ENCODE measurements at places on chromosomes 1 and 21.

DNA sequence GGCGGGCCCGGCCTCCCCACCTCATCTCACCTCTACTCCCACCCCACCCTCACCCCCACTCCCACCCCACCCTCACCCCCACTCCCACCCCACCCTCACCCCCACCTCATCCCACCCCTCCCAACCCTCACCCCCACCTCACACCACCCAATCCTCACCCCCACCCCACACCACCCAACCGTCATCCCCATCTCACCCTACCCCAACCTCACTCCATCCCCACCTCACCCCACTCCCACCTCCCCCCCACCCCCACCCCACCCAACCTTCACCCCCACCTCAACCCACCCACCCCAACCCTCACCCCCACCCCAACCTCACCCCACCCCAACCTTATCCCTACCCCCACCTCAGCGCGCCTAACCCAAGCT is 13.4 kb downstream of the A3GALT2 start:
- no peak for DNase-seq

- DNase-seq: no peak
Observed at GRCh38 chr1:67947114-67947513, 103.3 kb downstream of the DIRAS3 start.

- no peak for DNase-seq
Observed at GRCh38 chr1:153262070-153262366, 2.5 kb downstream of the LORICRIN start.

DNA sequence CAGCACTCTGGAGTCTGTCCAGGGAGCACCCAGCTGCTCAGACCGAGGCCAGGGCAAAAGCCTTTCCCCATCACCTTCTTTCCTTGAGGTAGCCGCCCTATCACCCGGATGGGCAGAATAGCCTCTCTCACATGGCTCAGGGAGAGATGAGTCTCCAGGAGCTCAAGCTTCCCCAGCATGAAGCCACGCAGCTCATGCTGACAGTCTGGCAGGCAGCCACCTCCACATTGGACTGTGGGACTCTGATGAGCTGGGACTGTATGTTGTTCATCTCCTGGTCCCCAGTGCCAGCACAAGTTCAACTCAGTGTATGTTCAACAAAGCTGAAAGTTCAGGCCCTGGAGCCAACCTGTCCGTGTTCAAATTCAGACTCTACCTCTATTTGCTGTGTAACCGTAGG is 75.2 kb upstream of the ZC3H12A start:
- DNase-seq: no peak

GRCh38 chr1:220300442-220301121 is 28.3 kb upstream of the RAB3GAP2 start:
- DNase-seq: no peak

DNA sequence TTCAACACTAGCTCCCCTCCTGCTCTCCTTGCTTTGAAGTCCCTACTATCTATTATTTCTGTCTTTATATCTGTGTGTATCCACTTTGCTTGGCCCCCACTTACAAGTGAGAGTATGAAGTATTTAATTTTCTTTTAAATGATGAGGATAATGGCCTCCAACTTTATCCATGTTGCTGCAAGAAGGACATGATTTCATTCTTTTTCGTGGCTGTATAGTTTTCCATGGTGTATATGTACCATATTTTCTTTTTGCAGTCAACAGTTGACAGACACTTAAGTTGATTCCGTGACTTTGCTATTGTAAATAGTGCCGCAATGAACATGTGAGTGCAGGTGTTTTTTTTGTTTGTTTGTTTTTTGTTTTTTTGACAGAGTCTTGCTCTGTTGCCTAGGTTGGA is 365.6 kb downstream of the ZP4 start:
- DNase-seq: no peak

DNA sequence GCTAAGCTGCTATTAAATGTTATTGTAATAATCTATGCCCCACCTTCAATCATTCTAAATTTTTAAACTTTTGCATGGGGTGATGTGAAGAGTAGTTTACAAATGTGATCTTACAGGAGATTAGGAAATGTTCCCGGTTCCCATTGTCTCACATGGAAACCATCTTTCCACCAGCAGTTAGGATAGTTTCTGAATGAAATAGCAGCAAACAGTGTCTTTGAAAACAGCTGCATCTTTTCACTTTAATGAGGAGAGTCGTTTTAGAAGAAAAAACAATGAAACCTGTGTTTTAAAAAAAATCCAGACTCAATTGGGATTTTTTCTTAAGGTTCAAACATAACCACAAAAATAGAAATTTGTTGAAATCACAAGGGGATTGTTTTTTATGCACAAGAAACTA is 134.2 kb downstream of the TLR5 start:
- DNase-seq: no peak

GRCh38 chr21:41931041-41931451 is 22.8 kb downstream of the C2CD2 start:
- DNase-seq: no peak

- DNase-seq: no peak
Observed at GRCh38 chr1:40986328-40986783, 6.9 kb downstream of the CTPS1 start.

DNA sequence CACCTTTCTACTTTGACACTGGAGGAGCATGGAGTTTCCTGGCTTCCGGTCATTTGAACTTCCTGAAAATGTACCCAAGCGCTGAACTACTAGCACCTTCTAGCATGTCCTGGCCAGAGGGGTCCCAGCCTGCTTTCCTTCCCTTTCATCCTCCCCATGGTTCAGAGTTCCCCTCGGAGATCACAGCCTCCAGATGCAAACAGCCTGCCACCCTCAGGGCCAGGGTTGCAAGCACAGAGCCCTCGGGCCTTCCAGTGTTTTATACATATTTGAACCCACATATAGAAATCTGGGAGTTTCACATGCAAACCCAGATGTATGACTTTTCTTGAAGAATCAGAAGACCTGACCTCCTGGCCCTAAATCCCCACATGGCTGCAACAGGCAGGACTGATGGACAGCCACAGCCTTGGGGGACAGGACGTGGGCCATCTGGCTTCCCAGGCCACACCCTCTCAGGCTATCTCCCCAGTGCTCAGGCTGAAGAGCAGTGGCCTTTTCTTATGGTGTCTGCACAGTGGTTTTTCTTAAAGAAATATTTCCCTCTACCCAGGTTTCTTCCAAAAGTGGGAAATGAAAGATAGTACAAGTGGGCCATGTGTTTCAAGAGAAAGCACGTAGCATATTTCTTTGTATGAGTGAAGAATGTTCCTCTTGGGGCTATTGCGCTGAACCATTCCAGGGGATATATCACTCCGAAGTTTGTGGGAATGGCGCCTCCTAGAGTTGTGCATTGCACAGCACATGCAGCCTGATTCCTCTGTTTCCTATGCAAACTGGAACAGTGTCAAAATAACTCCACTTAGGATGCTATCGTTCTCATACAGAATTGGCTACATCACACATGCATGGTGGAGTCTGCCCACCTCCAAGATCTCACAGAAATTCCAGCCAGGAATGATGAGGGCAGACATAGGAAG is 232.0 kb upstream of the VAMP3 start:
- no peak for DNase-seq

- DNase-seq: no peak
Observed at GRCh38 chr1:75613916-75614315, 3.0 kb upstream of the SLC44A5 start.

GRCh38 chr1:206808615-206809014 is 36.3 kb upstream of the IL10 start:
- no peak for DNase-seq

DNA sequence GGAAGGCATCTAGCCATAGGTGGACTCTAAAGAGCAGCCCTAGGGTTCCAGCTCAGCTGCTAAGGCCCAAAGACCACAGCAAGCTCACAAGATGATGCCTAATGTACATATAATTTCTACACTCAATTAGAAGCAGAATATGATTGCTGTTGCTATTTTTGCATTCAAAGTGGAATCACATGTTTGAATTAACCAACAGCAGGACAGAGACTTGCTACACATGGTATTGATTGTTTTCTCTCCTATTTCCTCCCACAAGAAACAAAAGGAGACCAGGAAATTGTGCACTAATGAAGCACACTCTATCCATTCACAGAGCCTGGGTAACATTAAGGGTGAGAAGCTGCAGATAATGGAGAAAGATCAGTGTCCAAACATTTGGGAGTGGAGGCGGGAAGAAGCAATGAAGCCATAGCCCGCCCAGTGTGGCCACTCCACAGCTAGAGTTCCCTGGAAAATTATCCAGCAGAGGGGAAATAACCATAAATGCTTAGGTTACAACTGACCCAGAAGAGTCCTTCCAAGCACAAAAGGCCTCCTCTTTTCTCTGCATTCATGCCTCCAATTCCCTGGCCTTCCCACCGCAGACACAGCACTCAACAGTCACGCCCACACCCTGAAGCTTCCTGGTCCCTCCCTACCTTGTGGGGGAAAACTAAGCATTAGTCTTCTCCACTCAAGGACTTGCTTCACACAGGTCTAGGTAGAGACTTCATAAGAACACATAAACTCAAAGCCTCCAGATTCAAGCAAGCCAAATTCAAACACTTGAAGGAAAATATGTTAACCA is 7.5 kb downstream of the CNN3 start:
- no peak for DNase-seq

DNA sequence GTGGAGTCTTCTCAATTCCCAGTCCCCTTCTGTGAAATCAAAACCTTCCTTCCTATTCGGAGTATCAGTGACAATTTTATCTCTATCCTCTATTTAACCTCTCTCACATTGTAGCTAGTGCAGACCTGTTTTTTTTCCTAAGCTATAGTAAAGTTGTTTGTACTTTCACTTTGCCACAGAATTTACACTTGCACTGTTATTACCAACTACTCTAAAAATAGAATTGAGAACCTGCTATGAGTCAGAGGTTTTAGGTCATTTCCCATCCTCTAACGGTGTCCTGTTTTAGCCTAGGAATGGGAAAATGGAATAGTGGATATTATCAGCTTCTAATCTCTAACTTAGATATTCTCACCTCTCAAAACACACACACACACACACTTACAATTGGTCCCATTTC is 862.7 kb downstream of the NCAM2 start:
- no peak for DNase-seq

GRCh38 chr1:220342853-220343252 is 70.6 kb upstream of the RAB3GAP2 start:
- DNase-seq: no peak

DNA sequence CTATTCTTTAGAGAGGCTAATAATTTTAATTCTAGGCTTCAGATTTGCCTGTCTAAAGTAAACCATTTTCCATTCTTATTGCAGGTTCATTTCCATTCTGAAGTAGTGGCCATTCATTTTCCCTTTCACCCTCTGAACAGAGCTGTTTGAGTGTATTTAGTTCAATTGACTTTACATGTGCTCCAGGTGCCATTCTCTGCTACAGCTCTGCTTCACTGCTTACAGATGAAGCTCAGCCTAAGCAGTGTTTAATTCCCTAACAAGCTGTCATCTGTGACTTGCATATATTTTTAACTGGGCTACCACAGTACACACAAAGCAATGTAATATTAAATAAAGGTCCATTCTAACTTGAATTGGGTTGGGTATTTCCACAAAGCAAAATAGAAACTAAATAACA is 1031.6 kb downstream of the KCNT2 start:
- DNase-seq: no peak

GRCh38 chr1:79839882-79840281 is 833.4 kb upstream of the ADGRL4 start:
- no peak for DNase-seq

DNA sequence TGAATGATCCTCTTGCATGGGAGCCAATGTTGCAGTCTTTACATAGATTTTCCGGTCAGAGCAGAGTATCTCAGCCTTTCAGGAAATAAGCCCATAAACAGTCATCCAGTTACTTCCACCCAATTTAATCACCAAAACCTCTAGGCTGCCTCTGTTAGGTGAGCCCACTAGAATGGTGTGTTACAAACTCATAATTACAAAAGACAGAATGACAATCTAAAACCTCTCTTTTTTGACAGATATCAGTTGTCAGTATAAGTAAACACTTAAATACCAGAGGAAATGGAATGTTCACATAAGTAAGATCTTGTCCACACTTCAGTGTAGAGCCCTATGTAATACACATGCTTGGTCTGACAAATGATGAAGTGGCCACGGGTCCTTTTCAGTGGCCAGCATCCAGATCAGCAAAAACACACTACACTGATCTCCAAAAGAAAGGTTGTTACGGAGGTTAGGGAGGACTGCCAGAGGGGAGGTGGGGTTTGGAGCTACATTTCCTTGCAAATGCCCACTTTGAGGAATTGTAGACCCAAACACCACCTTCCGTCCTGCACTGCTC is 71.3 kb upstream of the FBXO28 start:
- no peak for DNase-seq

DNA sequence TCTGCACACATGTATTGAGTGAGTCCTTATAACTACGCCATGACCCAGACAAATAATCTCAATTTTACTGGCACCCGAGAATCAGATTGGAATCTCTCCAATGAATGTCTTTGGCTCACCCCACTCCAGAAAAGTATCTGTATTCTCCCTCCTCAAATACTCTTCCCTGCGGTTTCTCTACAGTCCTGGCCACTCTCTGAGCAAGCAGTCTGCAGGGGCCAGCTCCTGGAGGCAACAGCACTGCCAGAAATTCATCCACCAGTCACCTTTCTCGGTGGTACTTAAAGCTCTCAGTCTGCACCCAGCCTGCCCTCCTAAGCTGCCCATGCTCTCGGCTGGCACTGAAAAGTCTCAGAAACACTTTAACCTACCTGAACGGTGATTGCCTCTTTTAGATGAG is 16.1 kb upstream of the LYST start:
- DNase-seq: no peak

GRCh38 chr1:240149484-240150094 is 57.9 kb downstream of the FMN2 start:
- DNase-seq: no peak

GRCh38 chr1:13583966-13584791 is 547 bp downstream of the PDPN start:
- DNase-seq: no peak

- no peak for DNase-seq
Observed at GRCh38 chr1:108057541-108057940, 92.6 kb upstream of the VAV3 start.

DNA sequence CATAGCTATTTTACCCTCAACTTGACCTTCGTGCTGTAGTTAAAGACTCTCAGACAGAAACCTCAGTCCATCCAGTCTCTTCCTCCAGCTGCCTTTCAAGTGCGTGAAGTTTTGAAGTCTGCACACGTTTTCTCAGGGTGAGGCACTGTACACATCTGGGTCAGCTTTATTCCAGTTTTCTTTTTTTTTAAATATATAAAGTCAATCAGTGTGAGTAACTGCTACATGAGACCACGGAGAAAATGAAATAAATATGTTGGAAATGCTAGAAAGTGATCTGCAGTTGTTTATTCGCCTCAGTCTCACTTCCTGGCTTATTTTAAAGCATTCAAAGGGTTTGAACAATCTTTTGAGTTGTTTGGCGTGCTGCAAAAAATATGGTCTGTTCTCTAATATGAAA is 135.7 kb downstream of the ROR1 start:
- DNase-seq: no peak

DNA sequence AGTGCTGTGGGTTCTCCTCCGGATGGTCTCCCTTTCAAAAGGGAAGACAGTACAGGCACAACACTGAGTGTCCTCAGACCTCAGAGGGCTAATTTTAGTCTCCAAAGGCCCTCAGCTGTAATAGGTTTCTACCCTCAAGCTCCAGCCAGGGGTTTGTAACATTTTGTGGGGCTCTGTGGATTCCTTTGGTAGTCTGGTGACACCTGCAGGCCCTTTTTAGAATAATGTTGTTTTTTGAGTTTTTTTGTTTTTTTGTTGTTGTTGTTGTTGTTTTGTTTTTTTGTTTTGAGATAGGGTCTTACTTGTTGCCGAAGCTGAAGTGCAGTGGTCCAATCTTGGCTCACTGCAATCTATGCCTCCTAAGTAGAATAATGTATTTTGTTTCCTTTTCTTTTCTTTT is 15.0 kb upstream of the TMEM201 start:
- no peak for DNase-seq

Data from stimulated activated CD8-positive, alpha-beta memory T cell treated with anti-CD3 and anti-CD28 coated beads, Interleukin-15, amount 100 ng/mL, for 24 hours (primary cell).